Suppressor macrophage (primary cell): ENCODE measurements at places on chromosomes 6 and 20.

GRCh38 chr6:69349771-69350170, 447.0 kb downstream of the LMBRD1 start:
- no peak for DNase-seq

DNA sequence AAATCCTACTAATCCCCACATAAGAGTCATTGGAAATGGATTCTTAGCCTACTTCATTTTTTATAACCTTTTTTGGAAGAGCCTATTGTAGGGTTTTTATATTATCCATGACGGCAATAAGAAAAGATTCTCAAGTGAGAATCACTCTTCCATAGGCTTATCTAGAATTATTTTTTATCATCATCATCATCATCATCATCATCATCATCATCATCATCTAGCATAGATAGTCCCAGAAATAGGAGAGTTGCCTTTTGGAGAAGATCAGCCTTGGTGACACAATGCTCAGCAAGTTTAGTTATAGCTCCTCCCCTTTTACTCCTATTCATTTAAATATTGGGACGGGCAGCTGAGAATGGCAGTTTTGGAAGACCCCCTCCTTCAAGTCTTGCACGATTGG, 359.1 kb upstream of the SLC35B3 start:
- DNase-seq = no peak

GRCh38 chr20:328975-329695, 3.8 kb downstream of the SOX12 start:
- DNase-seq = no peak

- DNase-seq = peak; percentile 76
These were observed 86.2 kb downstream of the PLEKHG1 start for GRCh38 chr6:150685860-150686259.

DNA sequence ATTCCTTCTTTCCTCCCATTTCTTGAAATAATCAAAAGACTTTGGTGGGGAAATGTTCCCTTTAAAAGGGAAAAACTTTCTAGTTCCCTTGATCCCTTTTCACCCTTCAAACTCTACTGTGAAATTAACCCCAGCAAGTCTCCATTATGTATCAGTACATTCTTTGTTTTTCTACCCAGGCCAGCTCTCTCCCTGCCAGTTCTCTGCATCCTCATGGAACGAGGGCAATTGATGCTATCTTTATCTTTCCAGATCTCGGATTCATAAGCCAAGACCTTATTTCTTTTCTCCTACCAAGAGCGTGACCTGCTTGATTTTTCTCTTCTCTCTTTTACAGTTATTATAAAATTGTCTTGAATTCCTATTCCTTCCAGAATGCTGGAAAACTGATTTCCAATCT, 75.8 kb downstream of the ADGRB3 start:
- no peak for DNase-seq

DNA sequence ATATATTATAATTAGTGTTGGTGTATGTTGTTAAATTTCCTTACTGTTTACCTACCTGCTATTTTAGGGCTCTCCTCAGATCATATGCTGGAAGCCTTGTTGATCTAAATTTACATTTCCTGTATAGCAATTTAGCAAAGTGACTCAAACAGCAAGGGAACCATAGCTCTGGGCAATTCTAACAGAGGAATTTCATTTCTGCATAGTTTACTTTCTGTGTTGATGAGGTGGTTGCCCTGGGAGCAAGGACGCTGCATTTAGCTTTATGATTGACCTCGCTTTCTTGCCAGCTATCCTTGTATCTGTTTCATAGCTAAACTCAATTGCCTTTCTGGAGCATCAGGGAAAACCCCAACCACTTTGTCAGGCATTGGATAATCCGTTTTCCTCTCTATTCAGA, 810.8 kb downstream of the GRIK2 start:
- no peak for DNase-seq

DNA sequence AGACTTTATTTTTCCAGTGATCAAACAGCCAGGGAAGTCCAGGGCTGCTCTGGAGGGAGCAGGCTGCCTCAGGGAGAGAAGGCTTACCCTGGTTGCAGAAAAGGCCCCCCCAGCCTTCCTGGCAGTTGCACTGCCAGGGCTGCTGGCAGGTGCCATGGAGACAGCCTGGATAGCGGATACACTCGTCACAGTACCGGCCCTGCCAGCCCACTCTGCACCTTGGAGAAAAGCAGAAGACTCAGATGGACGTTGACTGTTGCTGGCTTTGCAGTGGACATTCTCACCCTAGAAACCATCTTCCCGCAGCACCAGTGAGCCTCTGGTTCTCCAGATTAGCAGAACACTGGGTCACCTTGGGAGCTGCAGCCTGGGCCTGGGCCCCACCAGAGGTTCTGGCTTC, 5.4 kb downstream of the DLL1 start:
- no peak for DNase-seq

GRCh38 chr6:31898383-31899011, 999 bp upstream of the EHMT2 start:
- peak; percentile 44 for DNase-seq

GRCh38 chr6:128074567-128074966, 173.7 kb upstream of the THEMIS start:
- no peak for DNase-seq

DNA sequence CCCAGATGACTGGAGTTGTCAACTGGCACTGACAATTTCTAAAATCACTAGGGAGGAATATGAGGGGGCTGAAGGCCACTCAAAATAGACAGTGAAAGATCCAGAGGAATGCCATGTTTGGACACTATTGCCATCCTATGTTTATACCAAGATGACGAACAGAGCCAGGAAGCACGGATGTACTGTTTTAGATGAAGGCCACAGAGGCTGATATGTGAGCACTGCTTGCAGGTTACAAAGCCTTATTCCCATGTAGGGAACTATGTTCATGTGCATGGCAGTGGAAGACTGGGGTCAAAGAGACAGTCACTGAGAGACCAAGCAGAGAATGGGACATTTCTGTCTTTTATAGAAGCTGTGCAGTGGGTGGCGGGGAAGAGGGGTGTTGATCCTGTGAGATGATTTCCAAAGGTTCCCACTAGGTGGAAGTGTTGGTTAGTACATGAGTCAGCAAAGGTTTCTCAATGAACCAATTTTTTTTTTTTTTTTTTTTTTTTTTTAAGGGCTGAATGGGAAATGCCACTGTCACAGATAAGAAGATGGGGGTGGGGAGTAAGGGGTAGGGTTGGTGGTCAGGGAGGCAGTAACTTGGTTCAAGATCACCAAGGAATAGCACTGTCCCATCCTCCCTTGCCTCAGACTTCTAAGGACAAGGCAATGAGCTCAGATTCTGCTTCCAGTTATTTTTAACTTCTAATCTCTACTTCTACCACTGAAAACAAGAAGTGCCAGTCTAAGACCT, 46.7 kb upstream of the MOCS1 start:
- peak; percentile 34 for DNase-seq

- DNase-seq = no peak
These were observed 46.3 kb downstream of the MCM8 start for GRCh38 chr20:5996765-5997164.

DNA sequence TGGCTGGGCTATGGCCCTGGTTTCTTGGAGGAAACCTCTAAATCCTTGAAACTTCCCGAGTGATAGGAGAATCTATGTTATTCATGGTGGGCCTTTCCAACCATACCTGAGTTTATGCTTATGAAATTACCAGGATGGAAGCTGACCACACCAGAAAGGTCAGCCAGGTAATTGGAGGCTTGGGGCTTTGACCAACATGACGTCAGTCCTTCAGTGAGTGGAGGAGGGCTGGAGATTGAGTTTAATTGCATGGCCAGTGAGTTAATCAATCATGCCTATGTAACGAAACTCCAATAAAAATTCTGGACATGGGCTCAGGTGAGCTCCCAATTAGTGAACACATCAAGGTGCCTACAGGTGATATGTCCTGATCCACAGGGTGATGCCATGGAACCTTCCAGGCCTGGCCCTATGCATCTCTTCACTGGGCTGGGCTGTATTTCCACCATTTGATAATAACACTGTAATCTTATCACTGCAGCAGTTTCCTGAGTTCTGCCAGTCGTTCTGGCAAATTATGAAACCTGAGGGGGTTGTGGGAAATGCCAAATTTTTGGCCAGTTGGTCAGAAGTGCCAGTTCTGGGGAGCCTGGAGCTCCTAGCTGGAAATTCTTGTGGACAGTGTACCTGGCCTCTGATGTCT, 106.5 kb downstream of the CDH26 start:
- DNase-seq = no peak

GRCh38 chr6:16949716-16950115, 152.1 kb upstream of the STMND1 start:
- no peak for DNase-seq

DNA sequence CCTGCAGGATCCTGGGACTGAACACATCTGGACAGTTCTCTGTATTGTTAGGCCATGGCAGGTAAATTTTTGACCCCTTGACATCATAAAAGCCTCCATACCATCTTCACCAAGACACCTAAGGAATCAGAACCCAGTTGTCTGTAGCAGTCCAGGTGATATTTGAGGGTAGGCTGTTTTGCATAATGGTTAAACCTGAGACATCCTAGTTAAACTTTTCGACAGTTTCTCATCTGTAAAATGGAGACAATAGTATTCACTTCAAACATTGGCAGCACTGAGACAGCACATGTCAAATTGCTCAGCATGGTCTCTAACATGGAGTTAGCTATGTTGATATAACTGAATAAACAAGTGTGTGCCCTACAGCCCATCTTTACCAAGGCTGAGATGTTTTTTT, 24.8 kb downstream of the C6orf62 start:
- no peak for DNase-seq

DNA sequence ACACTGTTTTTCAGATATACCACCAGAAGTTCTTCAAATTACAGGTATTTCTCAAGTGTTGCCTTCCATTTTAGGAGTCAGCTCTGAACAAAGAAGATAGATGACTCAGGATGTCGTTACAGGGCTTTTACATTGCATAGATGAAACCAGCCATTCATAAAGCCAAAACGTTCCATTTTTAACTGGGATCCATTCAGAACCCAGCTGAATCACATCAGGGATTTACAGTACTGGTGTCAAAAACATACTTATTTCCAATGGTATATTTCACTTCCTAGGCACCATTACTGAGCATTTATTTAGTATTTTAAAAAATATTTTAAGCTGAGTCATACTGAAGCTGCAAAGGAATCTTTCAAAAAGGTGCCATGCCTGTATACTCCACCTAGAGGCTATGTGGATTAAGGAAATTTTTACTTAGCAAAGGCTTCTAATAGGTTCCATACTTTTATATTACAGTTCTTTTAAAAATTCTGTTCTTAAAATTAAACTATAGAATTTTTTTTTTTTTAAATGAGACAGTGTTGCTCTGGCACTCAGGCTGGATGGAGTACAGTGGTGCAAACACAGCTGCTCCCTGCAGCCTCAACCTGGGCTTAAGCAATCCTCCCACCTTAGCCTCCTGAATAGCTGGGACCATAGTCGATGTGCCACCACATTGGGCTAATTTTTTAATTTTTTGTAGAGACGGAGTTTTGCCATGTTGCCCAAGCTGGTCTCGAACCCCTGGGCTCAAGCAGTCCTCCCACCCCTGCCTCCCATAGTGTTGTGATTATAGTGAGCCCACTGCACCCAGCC, 2.6 kb downstream of the ASF1A start:
- DNase-seq = peak; percentile 36
